ENCODE measurements at places on chromosomes 16 and 17. TPM values are rescaled to one million over a fixed set of nuclear protein-coding genes. Genes with fewer than 3 reads are reported as not detected.
A peak's percentile ranks its signal among the peaks of the same experiment; 100 is the strongest.

CRYM gene
- total RNA-seq: 0.14 TPM

SDR42E2 gene
- total RNA-seq: 0.12 TPM

HOXB9 gene
- 83.8 TPM for total RNA-seq

ARL16 gene
- 59.0 TPM for total RNA-seq

EVI2B gene
- not detected for total RNA-seq

DNA sequence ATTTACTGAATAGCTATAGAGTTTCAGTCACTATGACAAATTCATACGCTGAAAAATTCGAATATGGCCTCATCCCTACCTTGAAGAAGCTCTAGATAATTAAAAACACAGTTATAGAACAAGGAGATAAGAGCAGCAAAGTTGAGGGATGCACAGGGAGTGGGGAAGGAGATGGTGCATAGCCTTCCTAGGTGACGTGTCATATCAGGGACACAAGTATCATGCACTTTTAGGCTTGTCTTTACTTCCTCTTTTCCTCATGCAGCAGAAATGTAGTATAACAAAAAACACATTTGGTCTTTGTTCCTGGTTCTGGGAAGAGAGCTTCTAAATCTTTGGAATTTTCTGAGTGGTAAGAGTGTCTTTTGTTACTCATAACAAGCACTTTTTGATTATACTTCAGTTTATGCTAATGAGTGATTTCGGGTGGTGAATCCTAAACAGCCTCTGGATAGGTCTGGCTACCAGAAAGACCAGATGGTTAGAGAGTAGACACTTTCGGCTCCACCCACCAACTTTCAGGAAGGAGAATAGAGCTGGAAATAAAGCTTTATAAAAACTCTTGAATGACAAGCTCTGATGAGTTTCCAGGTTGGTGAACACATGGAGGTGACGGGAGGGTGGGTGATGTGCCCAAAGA, 341.4 kb downstream of the UTP18 start:
- no peak for DNase-seq

GRCh38 chr16:66026211-66026610, 340.3 kb upstream of the CDH5 start:
- no peak for DNase-seq

- no peak for DNase-seq
These were observed 1.5 kb upstream of the PCYT2 start for GRCh38 chr17:81912441-81913309.

DNA sequence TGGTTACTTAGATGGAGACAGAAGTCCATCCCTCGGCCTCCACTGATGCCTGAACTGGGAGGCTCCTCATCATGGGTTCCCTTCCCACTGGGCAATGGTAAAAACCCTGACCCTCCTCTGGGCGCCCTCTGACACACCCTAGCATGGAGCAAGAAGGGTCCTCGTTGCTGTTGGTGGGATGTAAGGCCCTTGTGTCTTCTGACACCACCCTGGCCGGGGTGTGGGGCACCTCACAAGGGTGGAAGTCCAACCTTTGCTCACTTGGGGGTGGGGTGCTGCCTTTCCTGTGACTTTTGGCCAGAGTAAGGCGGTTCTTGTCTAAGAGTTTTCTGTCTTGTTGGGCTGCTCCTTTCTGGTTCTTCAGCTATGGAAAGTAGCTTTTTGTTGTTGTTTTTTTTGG, 28.7 kb downstream of the MPRIP start:
- no peak for DNase-seq

GRCh38 chr16:69542974-69543373, 22.8 kb upstream of the NFAT5 start:
- no peak for DNase-seq

GRCh38 chr16:1002399-1003166, 21.0 kb downstream of the SOX8 start:
- peak; percentile 51 for DNase-seq

- DNase-seq: no peak
These were observed 86.7 kb downstream of the KSR1 start for GRCh38 chr17:27542841-27543463.

DNA sequence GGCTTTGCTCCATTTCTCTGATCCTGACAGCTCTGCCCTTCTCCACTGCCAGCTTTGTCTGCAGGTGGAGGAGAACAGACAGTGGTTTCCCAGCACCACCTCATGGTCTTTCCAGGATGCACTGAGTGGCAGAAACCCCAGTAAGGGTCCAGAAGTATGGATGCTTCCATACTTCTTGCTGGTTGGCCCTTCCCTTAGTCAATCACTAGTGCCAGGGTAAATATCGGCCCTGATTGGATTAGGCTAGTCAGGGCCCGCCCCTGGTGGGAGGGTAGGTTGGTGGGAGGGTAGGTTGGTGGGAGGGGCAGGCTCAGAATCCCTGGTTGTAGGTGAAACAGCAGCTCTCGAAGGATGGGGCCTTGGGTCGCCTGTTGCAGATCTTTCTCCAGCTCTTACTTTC, 10.2 kb downstream of the RNF213 start:
- no peak for DNase-seq

DNA sequence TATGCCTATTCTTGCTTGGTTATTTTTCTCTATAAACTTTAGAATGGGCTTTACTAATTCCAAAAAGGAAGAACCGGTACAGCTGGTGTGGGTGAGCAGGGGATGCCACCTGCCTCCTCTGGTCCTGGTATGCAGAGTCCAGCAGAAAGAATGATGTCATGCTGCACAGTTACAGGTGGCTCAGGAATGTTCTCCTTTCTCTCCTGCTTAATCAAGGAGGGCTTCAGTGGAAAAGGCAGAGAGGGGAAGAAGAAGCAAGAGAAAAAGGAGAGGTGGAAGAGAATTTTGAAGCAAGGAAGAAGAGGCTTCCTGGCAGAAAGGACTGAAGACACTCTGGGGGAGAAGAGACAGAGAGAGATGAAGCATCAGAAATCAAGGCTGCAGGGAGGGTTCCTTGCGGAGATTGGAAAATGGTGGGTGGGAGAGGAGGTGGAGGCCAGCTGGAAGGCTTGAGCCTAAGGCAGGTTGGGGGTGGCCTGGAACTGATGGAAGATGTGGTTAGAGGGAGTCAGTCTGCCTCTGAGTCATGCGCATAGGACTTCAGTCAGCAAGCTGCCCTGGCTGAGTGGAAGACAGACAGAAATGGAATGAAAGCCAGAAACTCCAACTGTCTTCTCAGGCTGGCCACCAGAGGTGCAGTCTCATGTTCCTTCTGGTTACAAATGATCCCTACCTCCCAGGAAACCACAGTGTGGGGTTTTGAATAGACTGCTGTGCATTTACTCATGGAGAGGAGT, 64.6 kb upstream of the CRHR1 start:
- peak; percentile 15 for DNase-seq

DNA sequence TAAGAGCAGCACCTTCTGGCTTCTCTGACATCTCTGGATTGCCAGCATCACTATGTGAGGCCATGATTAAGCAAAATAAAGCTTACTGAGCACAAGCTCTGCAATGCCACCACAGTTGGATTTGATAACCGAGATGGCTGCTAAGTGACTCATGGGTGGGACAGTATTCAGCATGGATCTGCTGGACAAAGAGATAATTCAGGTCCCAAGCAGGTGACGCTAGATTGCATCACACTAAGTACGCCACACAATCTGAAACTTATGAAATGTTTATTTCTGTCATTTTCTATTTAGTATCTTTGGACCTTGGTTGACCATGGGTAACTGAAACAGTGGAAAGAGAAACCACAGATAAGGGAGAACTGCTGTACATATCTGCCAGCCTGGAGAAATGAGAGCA, 27.4 kb downstream of the CDRT15 start:
- DNase-seq: no peak

All from epithelial cell of proximal tubule (primary cell).